ENCODE measurements at places on chromosomes 16 and 17.
A peak's percentile ranks its signal among the peaks of the same experiment; 100 is the strongest.

DNA sequence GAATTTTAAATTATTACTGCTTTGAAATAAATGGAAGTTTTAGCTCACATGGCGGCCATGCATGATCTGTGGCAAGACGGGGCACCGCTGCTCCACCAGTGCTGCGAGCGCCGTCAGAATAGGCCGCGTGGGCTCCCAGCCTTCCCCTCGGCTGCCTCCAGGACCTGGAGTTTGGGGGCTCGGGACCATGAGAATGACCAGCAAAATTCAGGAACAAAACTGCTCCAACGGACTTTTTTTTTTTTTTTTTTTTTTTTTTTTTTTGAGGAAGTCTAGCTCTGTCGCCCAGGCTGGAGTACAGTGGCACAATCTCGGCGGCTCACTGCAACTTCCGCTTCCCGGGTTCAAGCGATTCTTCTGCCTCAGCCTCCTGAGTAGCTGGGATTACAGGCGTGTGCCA is 38.3 kb upstream of the AKAP1 start:
- DNase-seq = no peak

DNA sequence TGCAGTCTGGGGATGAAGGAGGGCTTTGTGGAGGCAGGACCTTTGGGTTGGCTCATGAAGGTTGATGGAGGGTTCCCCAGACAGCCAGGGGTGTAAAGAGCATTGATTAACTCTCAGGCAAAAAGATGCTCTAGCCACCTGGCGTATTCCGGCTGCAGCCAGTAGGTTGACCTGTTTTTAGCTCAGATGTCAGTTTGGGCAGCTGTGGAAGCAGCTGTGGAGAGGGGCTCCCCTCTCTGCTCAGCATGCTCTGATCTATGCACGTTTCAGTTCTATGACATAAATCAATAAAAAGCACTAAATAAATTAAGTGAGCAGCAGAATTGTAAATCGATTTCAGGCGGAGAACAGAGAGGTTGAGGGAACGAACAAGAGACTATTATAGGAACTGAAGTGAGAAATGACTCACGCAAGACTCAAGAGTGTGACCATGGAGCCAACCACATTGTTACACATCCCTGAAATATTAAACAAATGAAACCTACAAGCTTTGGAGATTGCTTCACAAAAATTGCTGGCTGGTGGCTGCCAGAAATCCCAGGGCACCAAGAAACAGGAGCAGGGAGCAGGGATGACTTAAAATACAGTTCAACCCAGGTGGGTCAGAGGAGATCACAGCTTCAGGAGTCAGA is 111.9 kb downstream of the GSG1L start:
- DNase-seq = no peak

GRCh38 chr17:40909351-40909750 is 24.3 kb upstream of the KRT20 start:
- peak; percentile 61 for DNase-seq

- no peak for DNase-seq
Measured at GRCh38 chr17:17401271-17401781, 75.5 kb upstream of the MED9 start.

- no peak for DNase-seq
Measured at GRCh38 chr16:12661656-12662172, 142.0 kb downstream of the CPPED1 start.

DNA sequence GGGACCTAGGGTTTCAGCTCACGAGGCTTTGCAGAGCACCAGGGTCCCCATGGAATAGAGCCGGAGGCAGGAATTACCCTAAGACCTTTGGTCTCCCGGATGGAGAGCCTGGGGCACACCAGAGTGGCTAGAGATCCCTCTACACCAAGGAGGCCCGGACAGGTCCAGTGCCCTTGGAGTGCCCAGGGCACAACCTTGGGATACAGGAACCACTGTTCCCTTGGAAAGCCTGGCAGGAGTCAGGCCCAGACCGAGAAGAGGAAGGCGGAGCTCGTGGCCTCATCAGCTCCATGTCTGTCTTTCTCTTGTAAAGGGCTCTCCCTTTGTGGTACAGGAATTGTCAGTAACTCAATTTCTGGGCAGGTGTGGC is 3.8 kb upstream of the DBNDD1 start:
- DNase-seq = no peak

DNA sequence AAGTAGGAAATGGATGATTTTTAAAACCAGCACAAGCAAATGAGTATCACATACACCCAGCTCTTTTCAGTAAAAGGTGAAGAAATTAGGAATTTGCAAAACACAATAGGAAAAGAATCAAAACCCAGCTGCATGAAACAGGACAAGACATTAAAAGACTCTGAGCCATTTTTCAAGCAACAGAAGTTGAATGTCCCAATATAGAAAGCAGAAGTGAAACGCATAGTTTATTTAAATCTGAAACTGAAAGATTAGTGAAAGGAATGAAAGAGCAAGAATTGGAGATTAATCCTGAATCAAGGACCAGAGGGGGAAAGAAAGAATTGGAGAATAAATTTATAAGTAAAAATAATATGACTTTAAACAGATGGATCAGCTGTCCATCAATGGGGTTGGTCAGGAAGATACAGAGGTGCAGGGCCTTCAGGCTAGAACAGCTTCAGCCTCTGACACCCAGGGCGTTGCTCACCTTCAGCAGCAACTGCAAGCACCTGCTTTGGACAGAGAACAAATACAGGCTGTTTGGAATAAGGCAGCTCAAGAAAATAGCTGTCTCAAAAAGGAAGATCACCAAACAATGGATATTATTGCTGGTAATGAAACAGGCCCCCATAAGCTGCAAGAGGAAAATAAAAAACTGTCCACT is 3.9 kb upstream of the ARHGAP17 start:
- DNase-seq = no peak

DNA sequence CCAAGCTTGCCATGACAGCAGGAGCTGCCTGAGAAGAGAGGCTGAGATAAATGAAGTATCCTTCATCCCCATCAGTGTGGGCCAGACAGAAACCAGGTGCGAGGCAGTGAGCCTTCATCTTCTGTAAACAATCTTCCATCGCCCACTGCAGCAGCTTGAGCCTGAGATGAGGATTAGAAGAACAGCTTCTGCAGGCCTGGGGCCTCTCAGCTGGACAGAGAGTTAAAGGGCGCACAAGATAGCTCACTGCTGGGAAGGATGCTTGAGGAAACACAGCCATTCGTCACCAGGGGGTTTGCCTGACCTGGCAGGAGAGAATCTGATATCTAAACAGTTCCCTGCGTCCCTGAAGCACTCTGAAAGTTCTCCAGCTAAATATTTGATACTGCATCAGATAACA is 27.1 kb downstream of the HOXB1 start:
- no peak for DNase-seq

- no peak for DNase-seq
Measured at GRCh38 chr16:2484898-2485508, 10.1 kb downstream of the TBC1D24 start.

GRCh38 chr17:80191192-80191591 is 21.4 kb downstream of the CARD14 start:
- no peak for DNase-seq

DNA sequence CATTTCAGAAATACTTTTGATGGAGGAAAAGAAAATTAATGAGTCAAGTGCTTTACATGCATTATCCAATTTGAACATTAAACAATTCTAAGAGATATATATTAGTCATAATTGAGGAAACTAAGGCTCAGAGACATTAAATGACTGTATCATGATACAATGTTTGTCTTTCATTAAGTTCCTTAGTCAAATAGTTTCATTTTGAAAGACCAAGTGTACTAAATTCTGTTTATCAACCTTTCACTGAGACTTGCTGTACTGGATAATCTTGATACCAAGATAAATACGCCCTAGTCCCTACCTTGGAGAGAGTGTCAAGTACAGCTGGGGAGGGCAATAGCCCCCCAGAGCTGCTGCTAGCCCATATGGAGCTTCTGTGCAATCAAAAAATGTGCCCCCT is 24.2 kb downstream of the TOM1L2 start:
- DNase-seq = no peak

GRCh38 chr17:3962217-3962964 is 1.8 kb downstream of the ATP2A3 start:
- DNase-seq = no peak

DNA sequence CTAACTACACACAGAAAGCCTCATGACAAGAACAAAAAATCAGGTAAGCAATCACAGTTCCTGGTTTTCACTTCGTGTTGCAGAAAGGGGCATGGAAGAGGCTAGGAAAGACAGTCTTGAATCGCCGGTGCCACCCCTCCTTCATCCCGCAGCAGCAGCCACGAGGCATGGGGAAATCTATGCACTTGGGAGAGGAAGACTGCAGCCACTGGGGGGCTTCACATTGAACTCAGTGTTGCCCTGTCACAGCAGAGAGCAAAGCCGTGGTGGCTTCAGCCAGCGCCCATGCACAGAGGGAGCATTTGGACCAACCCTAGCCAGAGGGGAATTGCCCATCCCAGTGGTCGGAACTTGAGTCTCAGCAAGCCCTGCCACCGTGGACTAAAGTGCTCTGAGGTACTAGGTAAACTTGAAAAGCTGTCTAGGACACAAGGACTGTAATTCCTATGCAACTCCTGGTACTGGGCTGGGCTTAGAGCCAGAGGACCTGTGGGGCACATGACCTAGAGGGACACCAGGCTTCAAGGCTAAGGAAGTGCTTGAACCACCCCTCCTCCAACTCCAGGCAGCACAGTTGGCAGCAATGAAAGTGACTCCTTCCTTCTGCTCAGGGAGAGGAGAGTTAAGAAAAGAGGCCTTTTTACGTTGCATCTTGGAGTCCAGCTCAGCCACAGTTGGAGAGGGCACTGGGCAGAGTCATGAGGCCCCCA is 35.2 kb upstream of the ATP2C2 start:
- DNase-seq = no peak

DNA sequence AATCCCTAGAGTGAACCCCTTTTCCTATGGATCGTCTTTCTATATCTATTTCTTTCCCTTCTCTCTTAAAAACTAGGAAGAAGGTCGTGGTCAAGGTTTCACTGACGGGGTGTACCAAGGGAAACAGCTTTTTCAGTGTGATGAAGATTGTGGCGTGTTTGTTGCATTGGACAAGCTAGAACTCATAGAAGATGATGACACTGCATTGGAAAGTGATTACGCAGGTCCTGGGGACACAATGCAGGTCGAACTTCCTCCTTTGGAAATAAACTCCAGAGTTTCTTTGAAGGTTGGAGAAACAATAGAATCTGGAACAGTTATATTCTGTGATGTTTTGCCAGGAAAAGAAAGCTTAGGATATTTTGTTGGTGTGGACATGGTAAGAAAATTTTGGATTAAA is 9.6 kb downstream of the CYLD start:
- no peak for DNase-seq

DNA sequence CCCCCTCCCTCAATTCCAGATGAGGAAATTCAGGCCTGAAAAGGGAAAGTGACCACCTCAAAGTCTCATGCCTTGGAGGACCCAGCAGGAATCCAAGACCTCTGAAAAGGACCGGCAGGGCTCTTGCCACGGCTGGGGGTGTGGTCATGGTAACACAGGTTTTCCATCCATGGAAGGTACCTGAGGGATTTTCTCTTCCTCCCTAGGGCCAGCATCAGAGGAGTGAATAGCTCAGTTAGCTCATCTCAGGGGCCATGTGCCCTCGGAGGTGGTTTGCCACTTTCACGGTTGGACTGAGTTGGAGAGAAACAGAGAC is 1.3 kb downstream of the CIITA start:
- no peak for DNase-seq

DNA sequence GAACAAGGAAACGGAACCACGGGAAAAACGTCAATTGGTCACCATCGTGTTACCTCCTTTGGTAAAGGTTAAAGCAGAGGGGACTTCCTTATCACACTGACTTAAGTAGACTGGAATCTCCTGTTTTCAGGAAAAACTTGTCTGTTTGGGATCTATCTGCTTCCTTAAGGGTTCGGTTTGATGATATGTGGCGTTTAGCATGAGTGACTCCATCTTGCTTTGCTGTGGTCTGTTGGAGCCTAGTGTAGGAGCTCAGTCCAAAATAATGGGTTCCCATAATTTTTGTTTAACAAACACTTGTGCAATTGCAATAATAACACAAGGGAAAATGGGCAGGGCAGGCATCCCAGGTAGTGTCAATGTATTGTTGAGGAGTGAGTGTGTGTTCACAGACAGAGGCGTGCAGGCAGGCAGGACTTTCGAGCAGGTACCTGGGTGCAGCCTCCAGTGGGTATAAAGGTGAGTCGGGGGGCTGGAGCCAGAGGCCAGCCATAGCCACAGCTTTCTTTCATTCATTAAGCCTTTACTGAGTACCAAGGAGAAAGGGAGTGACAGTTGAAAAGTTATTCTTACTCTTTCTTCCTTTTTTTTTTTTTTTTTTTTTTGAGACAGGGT is 4.3 kb upstream of the ENGASE start:
- DNase-seq = no peak

- no peak for DNase-seq
Measured at GRCh38 chr17:27597783-27598320, 33.1 kb upstream of the LGALS9 start.

- no peak for DNase-seq
Measured at GRCh38 chr16:29736112-29736511, 9.7 kb downstream of the C16orf54 start.
